ENCODE measurements at places on chromosomes 5 and 9.
A peak's percentile ranks its signal among the peaks of the same experiment; 100 is the strongest.

GRCh38 chr9:21030389-21031035, 928 bp downstream of the HACD4 start:
- no peak for DNase-seq

DNA sequence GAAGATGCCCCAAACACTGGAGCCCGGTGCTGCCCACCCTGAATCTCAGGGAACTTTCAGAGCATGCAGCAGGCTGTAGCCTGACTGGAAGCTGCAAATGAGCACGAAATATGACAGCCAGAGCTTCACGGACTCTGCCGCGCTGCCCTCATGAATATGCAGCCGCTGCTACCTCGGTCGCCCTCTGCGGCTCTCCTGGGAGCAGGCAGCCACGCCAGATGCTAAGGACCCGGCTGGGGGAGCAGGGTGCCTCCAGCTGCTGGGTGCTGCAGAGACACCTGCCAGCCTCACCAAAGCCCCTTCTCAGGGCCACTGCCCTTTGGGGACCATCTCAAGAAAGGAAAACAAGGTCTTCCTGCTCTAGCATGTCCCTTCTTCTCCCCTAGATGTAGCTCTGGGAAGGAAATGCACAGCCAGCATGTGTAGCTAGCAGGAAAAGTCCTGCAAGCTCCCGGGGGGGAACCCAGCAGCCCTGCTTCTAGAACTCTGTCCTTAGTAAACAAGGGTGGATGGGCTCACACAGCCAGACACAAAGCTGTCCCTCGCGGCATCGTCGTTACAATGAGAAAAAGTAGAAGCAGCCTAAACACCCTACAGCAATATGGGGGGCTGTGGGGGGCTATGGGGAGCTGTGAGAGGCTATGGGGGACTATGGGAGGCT, 56.8 kb upstream of the OLFM1 start:
- no peak for DNase-seq

DNA sequence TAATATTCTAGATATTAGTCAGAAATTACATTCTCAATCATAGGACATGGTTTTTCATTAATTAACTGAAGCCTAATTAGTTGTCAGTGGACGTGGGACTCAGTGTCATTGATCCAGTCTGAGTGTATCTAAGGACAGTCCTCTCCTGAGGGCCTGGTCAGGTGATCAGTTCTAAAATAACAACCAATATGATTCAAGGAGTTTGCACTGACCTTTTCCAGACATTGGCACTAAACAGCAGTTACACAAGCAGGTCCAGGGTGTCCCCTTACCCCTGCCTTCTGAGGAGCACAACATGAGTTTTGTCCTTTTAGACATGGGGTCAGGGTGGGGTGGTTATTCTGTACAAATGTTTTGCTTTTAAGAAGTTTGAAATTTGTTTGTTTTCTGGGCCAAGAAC, 97.8 kb downstream of the CMYA5 start:
- no peak for DNase-seq

GRCh38 chr9:37619806-37620205, 27.4 kb upstream of the TOMM5 start:
- no peak for DNase-seq

DNA sequence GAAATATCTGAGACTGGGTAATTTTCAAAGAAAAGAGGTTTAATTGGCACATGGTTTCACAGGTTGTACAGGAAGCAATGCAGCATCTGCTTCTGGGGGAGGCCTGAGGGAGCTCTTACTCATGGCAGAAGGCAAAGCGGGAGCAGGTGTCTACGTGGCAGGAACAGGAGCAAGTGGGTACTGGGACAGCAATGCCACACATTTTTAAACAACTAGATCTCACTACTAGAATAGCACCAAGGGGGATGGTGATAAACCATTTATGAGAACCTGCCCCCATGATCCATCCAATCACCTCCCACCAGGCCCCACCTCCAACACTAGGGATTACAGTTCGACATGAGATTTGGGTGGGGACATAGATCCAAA, 47.6 kb upstream of the HOMER1 start:
- no peak for DNase-seq

DNA sequence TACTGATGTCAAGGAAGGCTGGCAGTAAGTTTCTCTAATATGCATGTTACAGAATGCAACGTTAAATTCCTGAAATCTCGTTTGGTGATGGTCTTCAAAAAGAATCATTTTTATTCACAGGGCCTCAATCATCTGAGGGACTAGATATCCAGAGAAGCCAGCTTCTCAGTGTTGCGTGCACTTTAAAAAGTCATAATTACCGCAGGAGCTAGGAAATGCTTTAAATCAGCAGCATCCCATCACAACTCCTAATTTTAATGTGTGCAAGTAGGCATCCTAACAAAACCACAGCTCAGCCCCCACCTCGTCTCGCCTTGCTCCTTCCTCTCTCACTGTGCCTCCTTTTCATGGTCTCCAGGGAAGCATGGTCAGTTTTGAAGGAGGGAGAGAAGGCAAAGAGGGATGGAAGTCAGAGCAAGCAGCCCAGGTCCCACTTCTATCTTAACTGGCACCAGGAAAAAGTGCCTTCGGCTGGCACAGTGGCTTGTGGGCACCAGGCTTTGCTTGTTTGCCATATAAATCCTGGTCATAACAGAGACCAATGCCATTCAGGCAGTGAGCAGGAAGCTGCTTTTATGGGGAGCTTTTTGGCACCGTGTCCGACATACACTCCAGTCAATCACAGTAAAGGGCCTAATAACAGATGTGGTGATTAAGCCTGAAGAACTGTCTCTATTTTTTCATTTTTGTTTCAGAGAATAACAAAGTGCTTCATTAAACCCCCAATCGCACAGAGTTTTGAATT, 21.4 kb downstream of the MEGF10 start:
- DNase-seq: peak; percentile 23

GRCh38 chr5:37554938-37555337, 175.8 kb downstream of the WDR70 start:
- DNase-seq: no peak

Data from hippocampal formation (tissue), 2 donors.